Brain microvascular endothelial cell (primary cell): ENCODE measurements at places on chromosomes 16 and 17.
A peak's percentile ranks its signal among the peaks of the same experiment; 100 is the strongest.

GRCh38 chr17:33039874-33040273 is 48.2 kb downstream of the SPACA3 start:
- peak; percentile 16 for DNase-seq

DNA sequence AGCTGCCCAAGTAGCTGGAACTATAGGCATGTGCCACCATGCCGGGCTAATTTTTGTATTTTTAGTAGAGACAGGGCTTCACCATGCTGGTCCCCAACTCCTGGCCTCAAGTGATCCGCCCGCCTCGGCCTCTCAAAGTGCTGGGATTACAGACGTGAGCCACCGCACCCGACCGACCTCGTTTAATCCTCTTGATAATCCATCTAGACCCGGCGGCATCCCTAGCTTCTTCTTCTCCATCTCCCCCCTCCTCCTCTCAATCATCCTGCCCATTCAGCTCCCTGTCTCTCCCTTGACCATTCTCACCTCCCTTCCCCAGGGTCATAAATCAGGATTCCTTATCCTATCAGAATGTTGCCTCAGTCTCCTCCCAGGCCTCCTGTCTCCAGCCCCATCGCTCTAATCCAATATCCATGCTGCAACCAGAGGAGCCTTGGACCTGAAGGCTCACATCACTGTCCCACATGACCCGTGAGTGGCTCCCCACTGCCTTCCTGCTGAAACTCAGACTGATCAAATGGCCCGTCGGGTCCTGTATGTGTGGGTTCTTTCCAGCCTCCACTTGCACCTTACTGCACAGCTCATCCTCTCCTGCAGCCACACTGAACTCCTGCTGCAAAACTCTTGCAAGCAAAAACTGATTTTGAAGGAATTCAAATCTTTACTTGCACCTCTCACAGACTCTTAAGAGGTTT is 74.1 kb upstream of the CDH5 start:
- DNase-seq, result no peak

DNA sequence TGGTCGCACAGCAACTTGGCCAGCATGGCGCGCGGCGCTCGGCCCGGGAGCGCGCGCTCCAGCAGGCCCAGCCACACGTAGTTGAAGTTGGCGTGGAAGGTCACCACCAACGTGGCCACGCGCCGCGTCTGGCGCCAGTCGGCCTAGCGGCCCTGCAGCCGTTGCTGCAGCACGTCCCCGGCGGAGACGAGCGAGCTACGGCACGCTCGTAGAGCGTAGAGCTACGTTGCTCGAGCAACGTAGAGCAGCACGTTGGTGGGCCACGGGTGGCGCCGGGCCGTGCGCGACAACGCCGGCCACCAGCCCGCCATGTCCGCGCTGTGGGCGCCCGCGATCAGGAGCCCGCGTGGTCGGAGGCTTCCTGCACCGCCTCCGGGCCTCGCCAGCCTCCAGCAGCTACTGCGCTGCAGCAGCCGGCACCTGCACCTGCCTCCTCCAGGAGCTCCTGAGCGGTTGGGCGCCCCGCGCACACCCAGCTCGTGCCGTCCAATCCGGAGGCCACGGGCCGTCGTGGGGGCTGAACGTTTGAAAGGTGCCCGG is 13.4 kb upstream of the SULT1A1 start:
- DNase-seq, result no peak

DNA sequence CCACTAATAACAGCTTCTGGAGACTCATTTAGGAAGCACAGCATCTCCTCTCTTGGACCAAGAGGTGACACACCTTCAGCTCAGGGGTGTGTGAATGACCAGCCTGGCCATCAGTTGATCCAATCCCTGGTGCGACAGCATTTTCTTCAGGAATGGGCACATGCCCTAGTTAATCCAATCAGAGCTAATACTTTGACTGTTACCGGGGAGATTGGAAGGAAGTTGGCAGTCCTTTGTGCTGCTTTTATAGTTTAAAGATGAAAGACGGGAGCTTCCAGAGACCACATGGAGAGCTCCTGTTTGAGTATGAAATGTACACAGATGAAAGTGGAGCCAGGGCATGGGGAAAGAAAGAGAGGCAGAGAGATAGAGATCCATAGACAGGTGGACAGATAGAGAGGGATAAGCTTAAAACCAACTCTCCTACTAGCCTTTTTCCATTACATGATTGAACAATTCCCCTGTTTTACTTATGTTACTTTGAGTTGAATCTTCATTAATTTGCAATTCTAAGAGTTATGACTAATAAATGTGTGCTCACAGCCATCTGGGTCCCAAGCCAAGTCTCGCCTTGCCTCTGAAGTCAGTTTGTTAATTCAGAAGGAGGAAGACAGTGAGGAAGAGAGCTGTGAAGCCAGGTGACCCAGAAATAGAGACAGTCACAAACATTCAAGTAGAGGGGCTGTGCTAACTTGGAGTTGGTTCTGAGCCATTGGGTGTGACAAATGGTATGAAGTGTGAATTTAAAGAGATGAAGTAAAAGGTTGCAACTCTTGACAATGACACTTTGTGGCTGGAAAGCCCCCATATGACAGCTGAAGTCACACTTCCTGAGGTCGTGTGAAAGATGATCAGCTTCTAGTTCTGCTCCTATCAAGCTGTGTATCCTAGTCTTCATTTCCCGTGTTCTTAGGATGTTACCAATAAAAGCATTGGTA is 120.0 kb upstream of the GOT2 start:
- DNase-seq, result no peak

DNA sequence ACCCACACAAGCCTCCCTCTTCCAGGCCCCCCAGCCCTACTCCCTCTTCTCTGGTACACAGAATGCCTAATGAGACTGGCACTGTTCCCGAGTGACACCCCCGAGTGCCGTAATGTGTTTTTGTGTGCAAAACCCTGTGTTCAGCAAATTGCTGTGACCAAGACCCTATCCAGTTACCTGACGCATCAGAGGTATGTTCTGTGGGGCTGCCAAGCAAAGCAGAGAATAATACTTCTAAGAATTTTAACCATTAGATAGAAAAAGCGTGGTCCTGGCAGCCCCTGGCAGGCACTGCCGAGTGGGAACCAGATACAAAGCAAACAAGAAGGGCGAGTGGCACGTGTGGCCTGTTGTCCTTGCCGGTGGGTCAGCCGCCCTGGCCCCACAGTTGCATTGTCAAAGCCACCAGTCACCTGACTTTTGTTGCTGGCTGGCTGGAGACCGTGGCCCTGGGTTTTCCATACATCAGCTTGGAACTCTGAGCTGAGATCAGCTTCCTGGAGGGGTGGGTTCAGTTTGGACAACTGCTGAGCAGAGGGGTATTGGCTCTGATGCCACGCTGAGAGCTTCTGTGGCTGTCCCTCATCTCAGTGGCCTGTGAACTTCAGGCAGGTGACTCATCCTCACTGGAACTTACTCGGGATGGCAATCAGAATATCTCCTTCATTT is 69.1 kb upstream of the BRD7 start:
- DNase-seq, result no peak

DNA sequence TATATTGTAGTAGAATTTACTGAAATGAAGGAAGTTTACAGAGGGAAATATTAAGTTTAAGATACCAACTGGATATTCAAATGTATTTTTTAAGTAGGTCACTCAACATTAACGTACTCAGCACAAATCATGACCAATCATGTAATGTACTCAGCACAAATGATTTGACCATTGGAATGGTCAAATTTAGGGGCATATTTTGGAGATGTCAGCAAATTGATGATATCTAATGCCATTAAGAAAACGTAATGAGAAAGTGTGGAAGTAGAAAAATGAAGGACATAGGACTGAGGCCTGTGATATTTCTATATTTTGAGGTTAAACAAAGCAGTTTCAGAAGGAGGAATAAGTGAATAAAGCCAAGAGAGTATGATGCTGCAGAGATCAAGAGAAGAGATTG is 334.8 kb downstream of the KIF2B start:
- no peak for DNase-seq
